ENCODE measurements at places on chromosomes 2 and 18.

DNA sequence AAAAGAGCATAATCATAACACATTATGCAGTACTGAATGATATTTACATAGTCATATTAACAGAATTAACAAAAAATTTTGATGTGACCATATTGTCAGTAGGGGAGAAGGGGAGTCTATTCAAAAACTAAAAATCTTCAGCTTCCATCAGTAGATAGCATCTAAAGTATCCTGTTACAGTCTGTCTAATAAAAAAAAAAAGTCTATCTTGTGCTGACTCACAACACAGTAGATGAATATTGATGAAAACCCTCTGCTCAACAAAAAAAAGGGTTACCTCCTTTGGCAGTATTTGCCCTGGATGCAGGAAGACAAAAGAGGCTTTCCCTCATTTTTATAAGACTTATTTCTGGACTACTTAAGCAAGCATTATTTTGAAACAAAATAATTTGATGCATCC, 27.3 kb downstream of the GRB14 start:
- no peak for DNase-seq

- no peak for DNase-seq
Measured at GRCh38 chr2:221205103-221205673, 366.9 kb downstream of the EPHA4 start.

- no peak for DNase-seq
Measured at GRCh38 chr2:167142554-167142953, 254.3 kb downstream of the XIRP2 start.

- no peak for DNase-seq
Measured at GRCh38 chr2:104749856-104750460, 104.0 kb upstream of the POU3F3 start.

DNA sequence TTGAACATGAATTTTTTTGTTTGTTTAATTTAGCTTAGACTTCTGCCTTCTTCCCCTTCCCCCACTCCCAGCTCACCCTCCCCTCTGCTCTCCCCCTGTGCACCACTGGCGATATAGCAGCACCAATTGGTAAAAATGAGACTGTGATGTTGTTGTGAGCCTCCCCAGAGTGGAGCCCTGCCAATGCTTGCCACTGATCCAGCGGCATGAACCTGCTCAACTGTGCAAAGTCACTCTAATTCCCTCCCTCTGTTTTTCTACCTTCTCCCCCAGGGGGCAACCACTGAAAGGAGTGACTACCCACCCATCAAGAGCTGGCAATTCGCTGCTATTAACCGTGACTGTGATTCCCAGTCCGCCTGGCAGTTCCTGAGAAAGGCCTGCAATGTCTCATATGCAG, 30.2 kb downstream of the KLHL14 start:
- no peak for DNase-seq
